ENCODE measurements at places on chromosomes 11 and 22. TPM values are rescaled to one million over a fixed set of nuclear protein-coding genes. Genes with fewer than 3 reads are reported as not detected.
A peak's percentile ranks its signal among the peaks of the same experiment; 100 is the strongest.

- no peak for DNase-seq
These were observed 74.4 kb downstream of the SLC36A4 start for GRCh38 chr11:93123351-93123898.

The GPHA2 gene
- 1.4 TPM for polyA plus RNA-seq

- no peak for DNase-seq
These were observed 402.4 kb downstream of the LRRC4C start for GRCh38 chr11:41056892-41057569.

DNA sequence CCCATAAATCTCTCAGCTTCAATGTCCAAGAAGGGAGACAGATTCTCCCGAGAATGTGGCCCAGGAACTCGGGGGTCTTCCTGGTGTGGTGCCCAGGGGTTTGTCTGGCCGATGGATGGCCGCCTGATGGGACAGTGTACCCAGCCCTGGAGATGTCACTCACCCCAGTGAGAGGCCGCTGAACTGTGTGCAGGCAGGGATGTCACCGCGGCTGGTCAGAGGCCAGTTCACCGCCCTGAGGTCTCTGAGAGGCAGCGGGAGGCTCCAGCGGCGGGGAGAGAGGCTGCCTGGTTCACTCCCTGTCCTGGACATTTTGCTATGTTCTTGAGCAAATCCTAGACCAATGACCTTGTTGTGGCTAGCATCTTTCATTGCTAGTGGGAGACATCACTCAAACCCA is 1349.5 kb downstream of the BRD1 start:
- DNase-seq: no peak

- no peak for DNase-seq
These were observed 55.1 kb downstream of the AAMDC start for GRCh38 chr11:77876045-77876444.

DNA sequence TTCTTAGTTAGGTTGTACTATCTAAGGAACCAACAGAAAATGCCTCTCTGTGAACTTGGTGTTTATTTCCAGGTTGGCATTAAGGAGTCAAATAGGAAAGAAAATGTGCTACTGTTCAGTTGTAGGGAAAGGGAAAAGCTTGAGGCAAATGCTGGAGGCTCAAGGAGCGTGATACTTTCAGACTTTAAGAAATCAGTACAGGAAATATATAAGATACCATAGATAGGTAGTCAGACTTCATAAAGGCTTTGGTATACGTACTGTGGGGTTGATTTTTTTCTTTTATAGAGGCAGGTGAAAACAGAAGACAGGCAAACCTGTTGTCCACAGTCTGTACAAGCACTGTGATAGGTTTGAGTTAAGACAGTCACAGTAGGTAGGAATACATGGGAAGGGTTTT is 30.8 kb downstream of the EP300 start:
- no peak for DNase-seq

The SPINDOC gene
- 38.6 TPM for polyA plus RNA-seq

The GAS2 gene
- 1.1 TPM for polyA plus RNA-seq

- no peak for DNase-seq
These were observed at the start of gene CASP4 for GRCh38 chr11:104968355-104968855. Gene CASP4 (minus strand): TSS chr11:104968574. CDS start chr11:104968525, 49 bp downstream.

GRCh38 chr11:111361874-111362273 is 17.2 kb downstream of the POU2AF1 start:
- DNase-seq: no peak

The SESN3 gene
- polyA plus RNA-seq: 0.78 TPM

The ALG12 gene
- 4.9 TPM for polyA plus RNA-seq

The OR51E2 gene
- polyA plus RNA-seq: not detected

- DNase-seq: no peak
These were observed 113.8 kb downstream of the CADM1 start for GRCh38 chr11:115390441-115390840.

The CDC45 gene
- polyA plus RNA-seq: 427 TPM

DNA sequence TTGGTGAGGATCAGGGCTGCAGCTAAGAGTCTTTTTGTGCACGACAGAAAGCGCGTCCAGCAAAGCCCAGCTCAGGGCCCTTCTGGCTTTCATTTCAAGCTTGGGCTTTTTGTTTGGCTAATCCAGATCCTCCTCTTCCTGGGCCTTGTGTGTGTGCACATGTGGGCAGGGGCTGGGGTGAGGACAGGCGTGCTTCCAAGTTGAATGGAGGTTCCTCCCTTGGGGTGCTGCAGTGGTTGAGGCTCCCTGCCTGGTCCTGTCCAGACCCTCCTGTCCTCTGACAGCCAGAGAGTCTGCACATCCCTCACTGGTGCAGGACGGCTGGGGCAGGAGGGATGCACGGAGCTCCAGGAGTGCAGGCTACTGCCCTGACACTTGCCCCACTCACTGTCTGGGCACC is 62.0 kb upstream of the NECTIN1 start:
- no peak for DNase-seq

- no peak for DNase-seq
These were observed 61.6 kb downstream of the METTL15 start for GRCh38 chr11:28169816-28170215.

GRCh38 chr11:59284773-59285129 is 72.0 kb upstream of the MPEG1 start:
- no peak for DNase-seq

The FGF19 gene
- not detected for polyA plus RNA-seq

DNA sequence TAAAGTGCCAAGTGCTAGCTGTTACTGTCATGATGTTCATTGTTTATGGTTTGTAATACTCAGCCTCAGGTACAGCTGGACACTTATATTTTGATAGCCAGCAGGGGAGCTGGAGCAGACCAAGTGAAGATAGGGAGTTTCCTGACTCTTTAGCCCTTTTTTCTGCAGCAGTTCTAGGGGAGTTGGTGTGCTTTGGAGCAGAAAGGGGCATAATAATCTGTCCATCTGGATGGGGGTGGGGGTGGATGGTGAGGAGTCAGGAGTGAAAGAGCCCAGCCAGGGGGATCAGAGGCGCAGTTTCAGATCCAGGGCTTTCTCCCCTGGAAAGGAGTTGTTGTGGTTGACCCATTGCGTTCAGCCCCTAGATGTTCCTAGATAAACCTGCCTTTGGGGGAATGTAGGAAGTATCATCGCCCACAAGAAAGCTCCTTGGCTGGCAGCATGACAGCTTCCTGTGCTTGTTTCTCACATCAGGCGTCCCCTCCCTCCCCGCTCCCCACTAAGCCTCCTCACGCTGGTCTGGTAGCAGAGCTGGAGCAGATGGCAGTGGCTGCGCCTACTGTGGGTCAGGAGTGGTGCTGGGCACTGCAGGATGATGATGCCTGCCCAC is 41.9 kb downstream of the MED15 start:
- DNase-seq: peak; percentile 49
